Left colon (tissue), 2 donors: ENCODE measurements at places on chromosomes 3 and 15. TPM values are rescaled to one million over a fixed set of nuclear protein-coding genes. Genes with fewer than 3 reads are reported as not detected.

IGSF11 gene
- 0.27 TPM for total RNA-seq

CLDN1 gene
- 2.6 TPM for total RNA-seq

ANP32A gene
- 91.9 TPM for total RNA-seq

EPHB3 gene
- 32.9 TPM for total RNA-seq

- no peak for DNase-seq
Measured at GRCh38 chr15:38680775-38681174, 116.2 kb upstream of the RASGRP1 start.

DNA sequence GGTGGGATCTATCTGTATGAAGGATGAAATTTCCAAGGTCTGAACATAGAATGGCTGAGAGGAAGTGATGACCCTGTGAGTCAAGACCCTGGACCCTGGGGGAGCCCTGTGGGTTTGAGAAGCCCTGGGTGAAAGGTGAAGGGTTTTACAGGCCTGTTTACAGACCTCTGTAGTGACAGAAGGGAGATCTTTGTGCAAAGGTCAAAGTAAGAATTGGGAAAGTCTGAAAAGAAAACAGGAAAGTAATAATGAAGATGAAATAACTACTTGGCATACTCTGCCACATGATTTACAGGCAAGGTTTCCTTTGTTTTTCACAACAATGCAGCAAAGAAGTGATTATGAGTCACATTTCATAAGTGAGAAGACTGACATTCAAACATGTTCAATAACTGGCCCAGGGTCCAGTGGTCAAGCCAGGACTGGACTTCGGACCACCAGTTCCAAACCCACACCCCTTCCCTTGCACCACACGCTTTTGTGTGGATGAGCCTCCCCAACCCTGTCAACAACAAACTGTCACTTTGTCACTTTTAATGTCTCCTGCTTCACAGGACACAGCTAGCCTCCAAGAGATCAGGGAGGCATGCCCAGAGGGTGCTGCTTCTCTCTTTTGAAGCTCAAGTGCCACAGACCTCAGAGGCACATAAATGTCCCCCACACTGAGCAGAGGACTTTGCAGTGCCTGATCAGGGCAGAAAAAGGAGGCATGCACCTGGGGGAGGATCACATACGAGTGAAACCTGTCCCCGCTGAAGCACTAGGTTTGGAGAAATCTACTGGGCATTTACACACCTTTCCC is 21.5 kb downstream of the CD86 start:
- no peak for DNase-seq

DNA sequence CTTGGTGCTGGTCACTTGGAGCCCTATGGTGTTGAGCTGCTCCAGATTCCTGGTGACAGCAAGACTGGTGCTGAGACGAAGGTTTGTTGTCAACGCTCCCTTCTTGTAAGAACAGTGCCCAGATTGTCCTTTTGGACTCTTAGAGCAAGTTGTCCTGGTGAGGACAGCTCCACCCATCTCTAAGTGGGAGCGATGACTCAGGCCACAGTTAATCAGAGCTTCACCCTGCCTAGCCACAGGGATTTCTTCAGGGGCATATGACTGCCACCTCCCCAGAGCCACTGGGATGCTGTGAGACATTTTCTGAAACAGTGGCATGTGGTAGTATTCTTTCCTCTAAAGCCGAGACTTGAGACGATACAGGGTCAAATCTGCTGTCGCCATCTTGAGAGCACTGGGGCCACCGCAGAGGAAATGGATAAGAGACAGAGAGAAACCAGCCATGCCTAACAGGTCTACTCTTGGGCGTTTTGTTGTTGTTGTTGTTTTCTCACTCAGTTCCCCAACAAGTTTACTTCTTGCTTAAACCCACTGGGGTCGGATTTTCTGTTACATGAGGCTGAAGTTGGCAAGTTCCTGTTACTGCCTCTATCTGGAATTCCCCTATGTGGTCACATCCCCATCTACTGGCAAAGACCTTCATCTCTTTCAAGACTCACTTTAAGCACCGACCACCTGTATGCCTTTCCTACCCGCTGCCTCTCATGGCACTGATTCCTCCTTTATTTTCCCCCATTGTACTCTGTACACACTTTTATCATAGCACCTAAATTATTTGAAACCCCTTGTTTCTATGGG is 16.0 kb upstream of the PCOLCE2 start:
- peak; percentile 53 for DNase-seq

DNA sequence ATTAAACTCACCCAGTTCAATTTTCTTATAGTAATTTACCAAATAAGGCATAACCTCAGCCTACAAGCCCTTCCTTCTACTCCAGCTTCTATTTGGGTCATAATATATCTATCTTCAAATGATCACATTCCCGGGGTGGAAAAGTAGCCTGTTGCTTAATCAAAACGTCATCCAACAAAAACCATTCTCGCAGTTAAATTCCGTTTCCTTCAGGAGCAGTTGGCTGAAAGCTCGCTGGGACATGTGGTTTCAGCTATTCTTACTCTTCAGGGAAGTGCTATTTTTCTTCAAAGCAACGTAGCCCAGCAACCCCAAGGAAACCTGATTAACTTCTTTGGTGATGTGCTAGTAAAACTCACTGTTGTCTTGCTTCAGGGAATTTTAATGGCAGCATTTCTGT is 59.6 kb downstream of the MAGI1 start:
- no peak for DNase-seq

- no peak for DNase-seq
Measured at GRCh38 chr3:20240154-20240883, 54.3 kb upstream of the SGO1 start.
